Colonic mucosa (tissue), 4 donors: ENCODE measurements at places on chromosomes 12 and 14.
A peak's percentile ranks its signal among the peaks of the same experiment; 100 is the strongest.

DNA sequence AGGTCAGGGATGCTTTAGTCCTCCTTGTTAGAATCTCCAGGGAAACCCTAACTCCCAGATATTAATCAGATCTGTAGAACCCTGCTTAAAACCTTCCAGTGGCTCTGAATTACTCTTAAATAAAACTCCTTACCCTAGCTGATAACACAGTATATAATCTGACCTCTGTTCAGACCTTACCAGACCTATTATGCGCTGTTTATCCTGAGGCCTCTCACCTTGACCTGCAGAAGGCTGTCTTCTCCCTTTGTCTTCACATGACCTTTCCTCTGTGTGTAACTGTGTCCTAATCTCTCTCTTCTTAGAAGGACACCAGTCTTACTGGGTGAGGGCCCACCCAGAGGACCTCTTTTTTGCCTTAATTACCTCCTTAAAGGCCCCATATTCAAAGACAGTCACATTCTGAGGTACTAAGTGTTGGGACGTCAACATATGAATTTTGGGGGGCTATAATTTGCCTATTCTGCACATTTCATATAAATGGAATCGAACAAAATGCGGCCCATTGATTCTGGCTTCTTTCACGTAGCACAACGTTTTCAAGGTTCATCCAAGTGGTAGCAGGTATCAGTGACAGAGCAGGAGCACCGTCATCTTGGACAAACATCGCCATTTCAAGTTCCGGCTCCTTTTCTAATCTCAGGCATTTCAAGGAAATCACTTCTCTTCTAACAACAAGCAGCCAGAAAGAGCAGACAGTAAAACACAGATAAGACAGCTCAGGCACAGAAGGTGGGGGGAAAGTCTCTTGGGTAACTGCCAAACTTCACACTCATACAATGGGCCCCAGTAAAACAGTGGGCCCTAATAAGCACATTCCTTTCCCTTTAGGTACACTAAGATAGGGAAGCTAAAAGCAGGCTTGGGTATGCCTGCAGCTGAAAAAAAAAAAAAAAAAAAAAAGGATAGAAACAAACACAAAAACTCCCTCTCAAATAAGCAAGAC is 200.2 kb upstream of the NUDT4 start:
- H3K4me3 ChIP-seq: no peak overlapping the region
- H3K36me3 ChIP-seq: no peaks in the 10 kb centered on the region
- H3K4me1 ChIP-seq: peaks cover 8% of the 10 kb centered on the region
- no peaks in the 10 kb centered on the region for H3K27me3 ChIP-seq
- no peak for DNase-seq

DNA sequence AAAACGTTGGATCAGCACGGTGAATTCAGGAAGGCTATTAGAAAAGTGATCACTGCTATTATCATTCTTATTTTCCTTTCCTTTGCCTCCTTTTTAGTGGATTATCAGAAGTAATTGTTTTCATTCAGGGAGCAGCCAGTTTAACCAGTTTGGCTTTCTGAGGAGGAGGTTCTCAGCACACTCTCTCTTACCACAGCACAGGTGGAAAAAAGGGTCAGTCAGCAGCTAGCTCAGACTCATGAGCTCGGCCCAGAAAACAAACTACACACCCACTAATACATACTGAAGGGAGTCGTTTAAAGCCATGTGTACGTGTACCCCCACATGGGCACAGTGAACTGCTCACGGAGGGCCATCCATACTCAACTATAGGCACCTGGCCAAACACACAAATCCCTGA is 23.2 kb upstream of the MAGOHB start:
- H3K4me1 ChIP-seq: peaks cover 5% of the 10 kb centered on the region
- H3K4me3 ChIP-seq: no peak overlapping the region
- no peaks in the 10 kb centered on the region for H3K36me3 ChIP-seq
- peak overlapping the region; percentile 59 for H3K27ac ChIP-seq
- peak; percentile 57 for DNase-seq

- no peak overlapping the region for H3K4me3 ChIP-seq
- no peak for DNase-seq
- H3K27me3 ChIP-seq: no peaks in the 10 kb centered on the region
- no peaks in the 10 kb centered on the region for H3K36me3 ChIP-seq
- no peak overlapping the region for H3K27ac ChIP-seq
- H3K4me1 ChIP-seq: peaks cover 5% of the 10 kb centered on the region
Measured at GRCh38 chr12:27282754-27283153, 38.7 kb downstream of the STK38L start.

GRCh38 chr12:69828897-69829296 is 3.9 kb downstream of the MYRFL start:
- H3K36me3 ChIP-seq: no peaks in the 10 kb centered on the region
- no peak overlapping the region for H3K4me3 ChIP-seq
- no peak overlapping the region for H3K27ac ChIP-seq
- DNase-seq: no peak

DNA sequence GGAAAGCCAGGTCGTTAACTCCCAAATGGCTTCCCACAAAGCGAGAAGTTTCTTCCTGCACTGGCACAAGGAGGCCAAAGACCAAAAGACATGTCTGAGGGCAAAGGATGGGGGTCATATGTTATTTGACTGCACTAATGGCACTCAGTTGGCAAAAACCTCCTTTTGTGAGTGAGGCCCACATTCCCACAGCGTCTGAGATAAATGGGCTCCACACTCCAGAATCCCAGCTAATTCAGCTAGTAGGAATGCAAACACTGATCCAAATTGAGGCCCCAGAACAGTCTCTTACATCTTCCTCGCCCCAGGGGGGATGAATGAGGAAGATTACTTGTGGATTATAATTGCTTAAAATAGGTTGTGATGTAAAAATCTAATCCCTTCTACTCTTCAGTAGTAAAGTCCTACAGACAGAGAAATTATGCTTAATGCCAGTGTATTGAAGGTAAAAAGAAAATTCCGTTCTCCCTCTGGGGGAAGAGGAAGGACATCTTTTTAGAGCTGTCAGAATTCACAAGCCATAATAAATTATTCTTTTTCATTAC is 86.4 kb upstream of the PIWIL1 start:
- H3K27me3 ChIP-seq: no peaks in the 10 kb centered on the region
- no peak for DNase-seq
- no peaks in the 10 kb centered on the region for H3K36me3 ChIP-seq
- H3K4me1 ChIP-seq: no peaks in the 10 kb centered on the region
- no peak overlapping the region for H3K27ac ChIP-seq

DNA sequence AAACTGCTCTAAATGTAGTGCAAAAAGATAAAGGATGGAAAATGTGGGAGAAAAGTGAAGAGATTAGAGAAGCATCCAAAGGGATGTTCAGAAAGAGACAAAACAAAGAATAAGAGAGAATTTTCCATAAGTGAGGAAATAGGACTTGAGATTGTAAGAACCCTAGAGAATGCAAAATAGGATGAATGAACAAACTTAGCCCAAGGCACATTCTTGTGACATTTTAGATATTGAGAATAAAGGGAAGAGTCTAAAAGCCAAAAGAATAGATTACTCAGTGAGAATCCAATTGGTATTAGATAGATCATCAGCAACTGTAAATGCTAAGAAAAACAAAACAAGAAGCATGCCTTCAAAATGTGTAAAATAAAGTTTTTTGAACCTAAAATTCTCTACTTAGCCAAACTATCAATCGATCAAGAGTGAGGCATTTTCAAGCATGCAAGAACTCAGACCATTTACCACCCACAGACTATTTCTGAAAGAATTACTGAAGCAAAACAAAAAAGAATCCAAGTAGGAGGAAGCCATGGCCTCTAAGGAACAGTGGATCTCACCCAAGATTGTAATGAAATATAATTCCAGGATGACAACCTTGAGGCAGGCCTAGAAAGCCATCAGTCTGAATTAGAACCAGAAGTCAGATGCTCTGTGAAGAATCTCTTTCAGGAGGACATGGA is 33.5 kb downstream of the DYRK2 start:
- no peaks in the 10 kb centered on the region for H3K4me1 ChIP-seq
- no peaks in the 10 kb centered on the region for H3K27me3 ChIP-seq
- H3K4me3 ChIP-seq: no peak overlapping the region

DNA sequence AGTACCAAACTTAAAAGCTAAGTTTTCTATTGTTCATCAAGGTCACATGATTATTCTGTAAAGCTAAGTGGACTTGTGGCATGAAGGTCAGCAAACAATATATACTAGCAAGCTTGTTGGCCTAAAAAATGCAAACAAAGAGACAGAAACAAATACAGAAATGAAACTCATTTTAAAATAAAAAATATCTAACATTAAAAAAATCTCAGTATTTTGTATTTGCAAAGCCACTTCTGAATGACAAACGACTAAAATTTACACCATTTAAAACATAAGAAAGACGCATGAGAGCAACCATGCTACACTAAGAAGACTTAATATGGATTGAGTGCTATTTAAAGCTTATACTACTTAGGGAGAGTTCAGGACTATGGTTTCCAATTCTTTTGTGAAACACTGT is 72.8 kb upstream of the BBS10 start:
- H3K27me3 ChIP-seq: no peaks in the 10 kb centered on the region
- no peak for DNase-seq
- H3K36me3 ChIP-seq: no peaks in the 10 kb centered on the region
- no peak overlapping the region for H3K4me3 ChIP-seq
- H3K27ac ChIP-seq: no peak overlapping the region

DNA sequence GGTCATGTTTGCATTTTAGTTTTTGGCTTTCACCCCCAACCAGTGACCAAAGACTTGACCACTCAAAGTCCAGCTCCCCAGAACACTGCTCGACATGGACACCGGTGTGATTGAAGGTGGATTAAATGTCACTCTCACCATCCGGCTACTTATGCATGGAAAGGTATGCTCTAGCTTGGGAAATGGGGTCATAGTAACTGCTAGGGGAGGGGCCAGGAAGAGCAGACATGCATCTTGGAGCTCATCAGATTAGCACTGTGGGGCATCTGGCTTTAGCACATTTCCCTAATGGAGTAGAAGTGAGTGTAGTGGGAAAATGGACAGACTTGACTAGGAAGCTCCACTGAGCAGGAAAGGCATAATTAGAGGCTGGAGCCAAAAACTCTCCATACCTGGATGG is 2.8 kb downstream of the PCBP2 start:
- H3K27ac ChIP-seq: no peak overlapping the region
- H3K4me3 ChIP-seq: no peak overlapping the region
- no peak for DNase-seq
- no peaks in the 10 kb centered on the region for H3K4me1 ChIP-seq

- H3K27ac ChIP-seq: no peak overlapping the region
- H3K27me3 ChIP-seq: no peaks in the 10 kb centered on the region
- H3K36me3 ChIP-seq: no peaks in the 10 kb centered on the region
- no peak for DNase-seq
Measured at GRCh38 chr12:16220120-16220519, 57.4 kb downstream of the SLC15A5 start.

DNA sequence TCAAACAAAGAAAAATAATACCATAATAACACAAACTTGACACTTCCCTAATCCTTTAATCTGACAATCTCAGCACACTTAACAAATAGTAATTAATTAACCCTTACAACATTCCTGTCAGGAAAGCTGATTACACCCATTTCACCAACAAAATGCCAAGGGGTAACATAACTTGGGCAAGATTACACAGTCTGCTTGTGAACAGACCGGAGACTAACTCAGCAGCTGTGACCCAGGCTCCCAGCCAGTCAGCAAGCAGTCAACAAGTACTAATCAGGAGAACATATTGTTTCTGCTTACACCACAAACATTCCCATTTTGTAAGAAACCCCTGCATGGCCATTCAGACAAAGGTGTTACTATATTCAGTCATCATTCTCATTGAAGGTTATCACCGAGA is 592.5 kb upstream of the FLRT2 start:
- H3K27ac ChIP-seq: no peak overlapping the region
- H3K4me3 ChIP-seq: no peak overlapping the region
- H3K27me3 ChIP-seq: no peaks in the 10 kb centered on the region
- H3K36me3 ChIP-seq: no peaks in the 10 kb centered on the region
- no peak for DNase-seq

DNA sequence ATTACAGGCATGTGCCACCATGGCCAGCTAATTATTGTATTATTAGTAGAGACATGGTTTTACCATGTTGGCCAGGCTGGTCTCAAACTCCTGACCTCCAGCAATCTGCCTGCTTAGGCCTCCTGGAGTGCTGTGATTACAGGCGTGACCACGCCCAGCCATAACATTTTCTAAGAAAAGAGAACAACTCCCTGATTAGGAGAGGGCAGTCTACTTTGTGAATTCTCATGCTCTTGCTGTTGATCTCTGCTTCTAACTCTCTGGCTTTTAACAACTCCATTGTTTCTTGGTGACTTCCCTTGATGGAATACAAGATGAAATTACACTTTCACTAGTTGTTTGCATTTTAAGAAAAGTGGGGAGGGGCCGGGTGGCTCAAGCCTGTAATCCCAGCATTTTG is 33.6 kb downstream of the SSH1 start:
- peaks cover 3% of the 10 kb centered on the region for H3K4me1 ChIP-seq
- H3K27ac ChIP-seq: no peak overlapping the region
- no peak overlapping the region for H3K4me3 ChIP-seq
- H3K27me3 ChIP-seq: no peaks in the 10 kb centered on the region
- H3K36me3 ChIP-seq: no peaks in the 10 kb centered on the region
- DNase-seq: no peak
